ENCODE measurements at places on chromosomes 5 and 9.
A peak's percentile ranks its signal among the peaks of the same experiment; 100 is the strongest.

- no peak for DNase-seq
Measured at GRCh38 chr9:12516573-12516972, 176.6 kb upstream of the TYRP1 start.

GRCh38 chr9:71544464-71544863 lies 223.8 kb downstream of the CEMIP2 start:
- DNase-seq, result no peak

DNA sequence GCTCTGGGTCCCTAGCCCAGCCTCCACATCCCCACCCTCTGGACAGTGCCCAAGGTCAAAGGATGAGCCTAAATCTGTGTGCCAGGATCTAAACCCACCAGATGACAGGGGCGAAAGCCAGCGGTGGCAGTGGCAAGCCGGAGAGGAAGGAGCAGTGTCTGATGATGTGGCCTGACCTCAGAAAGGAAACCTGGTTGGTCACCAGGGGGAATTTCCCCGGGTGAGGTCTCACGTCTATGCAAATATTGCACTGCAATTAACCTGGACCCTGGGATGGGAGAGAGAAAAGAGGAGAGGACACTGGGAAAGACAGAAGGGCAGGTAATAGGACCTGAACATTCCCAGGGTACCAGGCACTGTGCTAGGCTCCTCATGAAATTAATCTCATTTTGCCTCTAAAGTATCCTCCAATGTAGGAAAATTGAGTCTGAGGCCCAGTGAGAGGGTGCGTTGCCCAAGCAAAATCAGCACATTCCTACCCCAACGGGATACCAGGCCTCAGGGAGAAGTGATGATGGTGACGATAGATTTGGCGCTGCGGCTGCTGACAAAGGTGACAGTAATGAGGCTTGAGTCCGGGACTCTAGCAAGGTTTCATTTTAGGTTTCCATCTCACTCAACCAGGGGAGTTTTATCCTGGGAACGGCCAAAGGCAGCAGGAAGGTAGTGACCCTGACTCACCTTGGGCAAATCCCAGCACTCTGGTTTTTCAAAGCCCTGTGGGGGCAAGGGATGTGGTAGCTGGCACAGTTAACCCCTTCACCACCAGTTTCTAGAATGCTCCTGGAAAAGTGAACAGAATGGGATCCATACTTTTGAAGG lies 13.4 kb upstream of the TNIP1 start:
- DNase-seq, result peak; percentile 96

- DNase-seq, result no peak
Measured at GRCh38 chr5:75654693-75655295, 43.5 kb downstream of the ANKDD1B start.

- DNase-seq, result no peak
Measured at GRCh38 chr9:38386319-38386895, 6.1 kb upstream of the ALDH1B1 start.

GRCh38 chr5:96254980-96255691 lies 177.9 kb downstream of the PCSK1 start:
- no peak for DNase-seq

GRCh38 chr9:89844075-89844474 lies 239.3 kb downstream of the GADD45G start:
- no peak for DNase-seq

- DNase-seq, result no peak
Measured at GRCh38 chr9:124332361-124333202, 74.8 kb downstream of the NEK6 start.

DNA sequence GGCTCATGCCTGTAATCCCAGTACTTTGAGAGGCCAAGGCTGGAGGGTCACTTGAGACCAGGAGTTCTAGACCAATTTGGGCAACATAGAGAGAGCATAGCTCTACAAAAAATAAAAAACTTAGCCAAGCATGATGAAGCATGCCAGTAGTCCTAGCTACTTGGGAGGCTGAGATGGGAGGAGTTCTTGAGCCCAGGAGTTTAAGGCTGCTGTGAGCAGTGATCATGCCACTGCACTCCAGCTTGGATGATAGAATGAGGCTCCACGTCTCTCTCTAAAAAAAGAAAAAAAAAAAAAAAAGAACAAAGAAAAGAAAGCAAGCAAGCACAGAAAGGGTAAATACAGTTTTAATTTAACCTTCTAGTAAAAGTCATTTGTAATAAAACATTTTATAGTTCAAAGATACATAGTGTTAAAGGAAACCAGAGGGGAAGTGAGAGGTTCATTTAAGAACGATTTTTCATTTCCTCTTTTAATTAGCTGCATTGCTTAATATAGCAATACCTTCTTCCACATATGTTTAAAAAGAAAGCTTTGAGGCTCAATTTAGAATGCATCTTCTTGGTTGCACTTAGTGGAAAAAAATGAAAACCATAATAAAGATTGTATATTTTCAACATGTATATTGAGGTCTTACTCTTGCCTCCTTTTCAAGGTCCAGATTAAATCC lies 14.9 kb downstream of the GAPT start:
- peak; percentile 54 for DNase-seq

DNA sequence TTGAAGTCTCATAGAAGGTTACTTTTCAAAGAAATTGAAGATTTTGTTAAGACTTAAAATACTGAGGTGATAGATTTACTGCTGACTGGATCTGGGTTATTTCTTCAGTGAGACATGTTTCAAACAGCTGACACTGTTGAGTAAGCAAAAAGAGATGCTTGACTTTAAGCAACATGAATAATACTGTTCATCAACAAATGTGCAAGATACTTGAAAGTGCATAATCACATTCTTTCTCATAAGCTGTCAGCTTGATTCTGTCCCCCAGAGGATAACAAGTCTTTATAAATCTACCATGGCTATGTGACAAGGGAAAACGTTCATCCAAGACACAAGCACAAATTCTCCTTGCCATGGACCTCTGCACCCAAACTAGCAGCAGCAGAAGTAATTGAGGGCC lies 260.1 kb upstream of the CDH18 start:
- no peak for DNase-seq

DNA sequence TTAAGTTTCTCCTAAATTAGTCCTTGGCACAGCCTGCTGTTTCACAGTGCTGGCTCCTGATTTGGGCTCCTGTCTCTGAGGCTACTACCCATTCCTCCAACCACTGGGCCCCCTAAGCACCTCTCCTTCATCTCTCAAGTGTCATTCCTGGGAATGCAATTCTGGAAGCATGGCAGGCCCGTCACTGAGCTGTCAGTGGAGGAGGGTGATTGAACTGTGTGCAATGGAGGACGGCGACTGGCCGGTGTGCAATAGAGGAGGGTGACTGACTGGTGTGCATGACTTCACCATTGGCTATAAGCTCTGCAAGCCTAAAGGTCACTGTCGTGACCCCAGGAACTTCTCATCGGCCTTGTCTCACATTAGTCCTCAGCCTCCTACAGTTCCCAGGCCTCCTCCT lies 12.4 kb upstream of the IL17B start:
- DNase-seq, result no peak

GRCh38 chr5:161344234-161344633 lies 202.3 kb downstream of the GABRB2 start:
- no peak for DNase-seq

GRCh38 chr9:14441115-14441514 lies 127.2 kb upstream of the NFIB start:
- DNase-seq, result no peak

- no peak for DNase-seq
Measured at GRCh38 chr5:33769968-33770367, 121.8 kb downstream of the ADAMTS12 start.

DNA sequence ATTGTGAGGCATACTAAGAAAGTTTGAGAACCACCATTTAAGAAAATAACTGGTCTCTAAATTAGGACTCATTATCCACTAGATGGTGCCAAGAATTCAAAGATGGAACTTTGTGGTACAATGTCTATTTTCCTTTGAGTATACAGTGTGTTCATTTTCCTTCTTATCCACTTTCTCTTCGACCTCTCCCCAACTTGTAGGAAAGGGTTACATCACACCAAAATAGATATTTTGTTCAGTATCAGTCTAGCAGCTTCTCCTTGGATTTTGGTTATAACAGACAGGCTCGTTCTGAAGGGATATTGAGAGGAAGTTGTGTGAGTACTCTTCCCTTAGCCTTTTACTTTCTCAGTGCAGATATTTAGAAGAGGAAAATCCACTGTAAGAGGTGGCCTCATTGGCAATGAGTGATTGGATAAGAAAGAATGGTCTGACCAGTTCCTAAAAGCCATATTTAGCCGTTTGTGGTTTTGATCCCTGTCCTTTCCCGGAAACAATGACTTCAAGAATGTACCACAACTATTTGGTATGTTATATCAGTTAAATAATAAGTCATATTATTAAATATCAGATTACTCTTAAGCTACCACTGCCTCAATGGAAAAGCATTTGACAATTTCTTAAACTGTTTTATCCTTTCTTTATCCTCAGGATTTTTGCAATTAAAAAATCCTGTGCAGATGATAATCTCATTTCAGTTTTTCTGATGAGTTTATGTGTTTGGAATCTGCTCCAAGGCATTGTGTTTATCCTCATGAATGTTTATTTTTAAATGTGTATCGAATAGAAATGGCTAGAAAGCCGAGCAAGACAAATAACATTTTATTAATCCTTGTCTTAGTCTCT lies 69.0 kb upstream of the GRAMD2B start:
- peak; percentile 52 for DNase-seq

GRCh38 chr9:137674976-137675320 lies 56.1 kb downstream of the EHMT1 start:
- no peak for DNase-seq

DNA sequence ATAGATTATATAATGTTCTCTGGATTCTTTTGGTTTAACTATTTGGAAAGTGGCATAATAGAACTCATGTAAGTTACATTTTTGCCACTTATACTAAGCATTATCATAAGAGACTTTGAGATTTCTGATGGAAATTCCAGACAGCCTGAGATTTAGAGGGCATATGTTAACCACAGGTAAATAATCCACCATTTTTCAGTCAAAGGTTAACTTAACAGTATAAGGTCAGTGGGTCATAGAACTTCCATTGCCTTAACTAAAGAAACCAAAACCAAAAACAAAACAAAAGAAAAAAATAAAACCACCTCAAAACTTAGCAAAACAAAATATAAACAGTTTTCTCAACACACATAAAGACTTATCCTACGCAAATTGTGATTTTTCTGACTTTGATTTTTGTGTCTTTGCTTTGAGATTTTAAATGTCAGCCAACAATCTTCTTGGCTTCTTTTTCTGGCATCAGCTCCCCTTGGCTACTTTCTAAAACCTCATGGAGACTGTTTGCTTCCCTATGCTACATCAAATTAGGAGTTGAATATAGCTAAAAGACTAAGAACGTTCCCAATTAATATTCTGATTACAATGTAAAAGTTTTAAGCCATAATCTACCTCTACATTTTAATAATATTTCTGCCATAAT lies 430.1 kb upstream of the DAB2 start:
- DNase-seq, result no peak

DNA sequence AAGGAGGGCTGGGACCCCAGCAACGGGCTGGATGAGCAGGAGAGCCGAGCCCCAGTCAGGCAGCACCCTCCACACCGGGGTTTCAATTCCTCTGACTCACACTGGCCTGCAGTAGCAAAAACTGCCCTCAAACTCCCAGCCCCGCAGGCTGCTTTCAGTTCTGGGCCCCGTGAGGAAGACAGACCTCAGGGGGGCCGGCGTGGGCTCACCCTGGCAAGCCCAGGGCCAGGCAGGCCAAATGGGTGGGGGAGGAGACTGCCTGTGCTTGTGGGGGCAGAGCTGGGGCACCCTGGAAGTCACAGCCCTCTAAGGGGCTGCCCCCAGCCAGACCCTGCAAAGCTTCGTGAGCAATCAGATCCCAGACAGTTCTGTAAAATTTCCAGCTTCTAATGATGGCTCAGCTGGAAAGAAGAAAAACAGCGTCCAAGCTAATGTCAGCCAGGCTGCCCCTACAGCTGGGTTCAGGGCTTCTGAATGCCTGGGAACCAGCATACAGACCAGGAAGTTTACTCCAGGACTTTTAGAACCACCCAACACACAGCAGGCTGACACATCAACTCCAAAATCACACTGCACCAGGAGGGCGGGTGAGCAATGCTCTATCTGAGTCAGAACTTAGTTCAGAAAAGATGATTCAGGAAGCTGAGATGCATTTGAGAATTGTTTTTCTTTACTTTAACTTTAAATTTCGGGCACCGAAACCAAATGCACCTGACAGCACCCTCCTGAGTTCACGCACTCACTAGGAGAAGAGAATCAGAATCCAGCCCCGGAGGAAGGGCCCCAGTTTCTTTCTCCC lies 34.7 kb downstream of the LPCAT1 start:
- peak; percentile 86 for DNase-seq

DNA sequence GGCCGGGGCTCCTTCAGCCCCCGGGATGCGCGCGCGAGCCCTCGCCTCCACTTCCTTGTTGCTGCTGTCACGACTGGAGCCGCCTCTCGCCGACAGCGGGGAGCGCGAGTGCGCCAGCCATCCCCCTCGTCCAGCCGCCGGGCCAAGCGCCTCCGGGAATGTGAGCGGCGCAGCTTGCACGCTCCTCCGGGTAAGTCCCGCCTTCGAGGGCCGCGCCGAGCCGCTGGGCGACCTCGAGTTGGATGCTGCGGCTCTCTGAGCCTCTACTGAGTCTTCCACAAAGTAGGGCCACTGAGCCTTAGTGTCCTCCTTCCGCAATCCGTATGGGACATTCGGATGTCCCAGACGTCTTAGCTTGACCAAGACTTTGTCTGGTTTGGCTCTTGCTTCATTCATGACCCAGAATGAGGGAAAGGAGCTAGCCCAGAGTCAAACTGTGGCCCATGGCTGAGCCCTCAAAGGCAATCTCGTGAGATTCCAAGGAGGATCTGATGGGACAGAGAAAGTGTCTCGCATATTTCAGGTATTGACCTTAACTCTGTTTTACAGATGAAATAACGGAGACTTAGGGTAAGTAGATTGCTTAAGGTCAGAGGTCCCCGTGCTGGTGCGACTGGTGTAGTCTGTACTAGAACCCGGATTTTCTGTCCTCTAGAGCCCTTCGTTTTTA lies 586 bp downstream of the HMGXB3 start:
- DNase-seq, result peak; percentile 61

DNA sequence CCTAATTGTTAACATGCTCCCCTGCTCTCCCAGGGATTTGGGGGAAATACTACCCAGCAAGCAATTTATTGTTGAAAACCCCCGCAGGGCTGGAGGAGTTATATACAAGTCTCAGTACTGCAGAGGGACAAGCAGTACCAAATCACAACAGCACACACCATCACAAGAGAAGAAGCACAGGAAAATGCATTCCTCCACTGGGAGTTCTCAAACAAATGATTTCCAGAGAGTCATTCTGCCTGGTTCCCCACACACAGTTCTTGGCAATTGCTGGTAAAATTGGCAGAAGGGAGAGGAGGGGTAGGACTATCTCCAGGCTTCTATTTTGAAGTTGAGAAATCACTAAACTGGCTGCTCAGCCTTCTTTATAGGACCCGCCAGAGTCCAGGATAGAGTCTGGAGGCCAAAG lies 16.8 kb downstream of the SIL1 start:
- DNase-seq, result no peak

- DNase-seq, result no peak
Measured at GRCh38 chr5:132055808-132056609, 4.4 kb upstream of the IL3 start.

GRCh38 chr9:102185371-102185770 lies 446.9 kb upstream of the GRIN3A start:
- no peak for DNase-seq

- no peak for DNase-seq
Measured at GRCh38 chr9:81266086-81266485, 423.3 kb downstream of the TLE1 start.

Measured in inflammatory macrophage treated with lipopolysaccharide for 4 hours (primary cell).